Stimulated activated CD8-positive, alpha-beta memory T cell treated with anti-CD3 and anti-CD28 coated beads, Interleukin-2, amount 100 ng/mL, for 1 hour (primary cell): ENCODE measurements at places on chromosomes 4 and X.

GRCh38 chrX:71652405-71652804, 14.9 kb upstream of the LOC101059915 start:
- DNase-seq: peak; percentile 14

DNA sequence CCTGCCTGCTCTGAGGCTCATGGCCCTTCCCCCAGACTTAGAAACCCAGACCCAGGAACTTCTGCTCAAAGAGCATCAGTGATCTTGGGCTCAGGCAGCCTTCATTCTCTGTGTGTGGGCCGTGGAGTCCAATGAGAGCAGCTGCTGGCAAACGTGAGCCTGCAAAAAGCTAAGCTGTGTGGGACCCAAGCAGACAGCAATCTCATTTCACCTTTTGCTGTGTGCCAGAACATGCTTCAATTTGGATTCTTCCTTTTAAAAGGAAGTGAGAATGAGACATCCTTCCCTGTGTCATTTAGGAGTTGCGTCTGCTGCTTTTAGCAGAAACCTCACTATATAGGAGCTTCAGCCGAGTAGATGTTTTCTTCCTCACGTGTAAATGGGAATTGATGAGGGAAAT, 238.5 kb downstream of the EVC2 start:
- DNase-seq: no peak

DNA sequence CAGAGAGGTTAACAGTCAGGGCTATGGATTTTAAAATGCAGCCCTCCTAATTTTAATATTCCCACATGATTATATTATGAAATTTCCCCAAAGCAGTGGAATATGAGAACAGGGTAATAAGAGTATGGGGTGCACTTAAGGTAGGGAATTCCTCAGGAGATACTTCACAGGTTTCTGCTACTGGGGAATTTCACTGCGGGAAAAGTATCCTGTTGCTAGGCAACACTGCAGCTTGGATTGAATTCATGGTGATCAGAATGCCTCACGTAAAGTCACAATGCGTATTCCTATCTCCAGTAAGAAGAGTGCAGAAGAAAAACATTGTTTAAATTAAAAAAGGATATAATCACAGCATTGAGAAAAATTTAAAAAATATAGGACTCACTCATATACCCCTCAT, 398.1 kb upstream of the RPS6KA3 start:
- DNase-seq: no peak

- DNase-seq: no peak
Observed at GRCh38 chr4:78369679-78370078, 181.9 kb upstream of the ANXA3 start.

GRCh38 chr4:148004228-148004857, 272.5 kb downstream of the ARHGAP10 start:
- DNase-seq: no peak

- DNase-seq: no peak
Observed at GRCh38 chr4:4585012-4585670, 43.3 kb upstream of the STX18 start.

GRCh38 chr4:116489739-116490138, 595.6 kb downstream of the TRAM1L1 start:
- no peak for DNase-seq

DNA sequence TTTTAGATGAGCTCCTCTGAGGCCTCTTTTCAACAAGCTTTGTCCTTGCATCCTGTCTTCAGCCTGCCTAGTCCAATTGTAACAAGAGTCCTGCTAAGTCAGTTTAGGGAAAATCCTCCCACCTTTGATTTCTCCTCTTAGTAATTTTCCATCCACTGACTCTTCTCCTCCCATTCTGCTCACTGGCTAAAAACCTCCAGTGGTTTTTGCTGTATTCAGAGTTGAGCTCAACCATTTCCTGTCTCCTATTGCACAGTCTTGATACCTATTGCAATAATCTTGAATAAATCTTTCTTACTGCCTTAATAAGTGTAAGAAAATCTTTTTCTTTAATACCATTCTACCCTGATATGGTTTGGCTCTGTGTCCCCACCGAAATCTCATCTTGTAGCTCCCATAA, 117.8 kb upstream of the ENPP6 start:
- DNase-seq: no peak

- no peak for DNase-seq
Observed at GRCh38 chr4:42248972-42249371, 96.5 kb upstream of the BEND4 start.

DNA sequence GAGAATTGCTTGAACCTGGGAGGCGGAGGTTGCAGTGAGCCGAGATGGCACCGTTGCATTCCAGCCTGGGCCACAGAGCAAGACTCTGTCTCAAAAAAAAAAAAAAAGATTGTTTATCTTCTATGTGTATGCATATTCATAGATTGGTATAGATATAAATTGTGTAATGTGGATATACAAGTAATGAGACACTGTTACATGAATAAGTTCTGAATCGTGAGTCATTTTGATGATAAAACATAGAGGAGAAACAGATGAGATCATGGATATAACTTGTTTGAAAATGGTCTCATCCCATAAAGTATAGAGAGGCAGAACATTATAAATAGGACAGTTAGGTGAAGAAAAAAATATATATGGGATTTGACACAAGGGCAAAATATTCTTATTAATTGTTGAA, 628.0 kb downstream of the IL1RAPL1 start:
- no peak for DNase-seq

DNA sequence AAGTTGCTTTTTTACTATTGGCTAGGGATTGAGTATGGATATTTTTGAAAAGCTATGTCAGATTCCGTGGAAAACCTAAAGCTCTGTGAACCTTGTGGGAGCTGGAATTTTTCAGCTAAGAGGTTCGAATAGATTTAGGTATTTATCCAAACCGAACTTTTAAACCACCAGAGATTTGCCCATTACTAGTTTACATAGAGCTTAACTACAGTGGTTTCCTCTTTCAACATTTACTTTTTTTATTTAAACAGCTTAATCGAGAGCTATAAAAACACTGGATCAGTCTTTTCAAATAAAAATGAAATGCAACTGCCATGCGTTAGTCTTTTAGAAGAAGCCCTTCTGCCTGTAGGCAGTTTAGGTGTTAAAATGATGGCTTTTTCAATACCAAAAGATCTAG, 377.0 kb downstream of the RPA4 start:
- no peak for DNase-seq

GRCh38 chrX:153547195-153547594, 29.8 kb downstream of the ATP2B3 start:
- no peak for DNase-seq

GRCh38 chrX:40637687-40638086, 9.7 kb downstream of the CXorf38 start:
- no peak for DNase-seq

DNA sequence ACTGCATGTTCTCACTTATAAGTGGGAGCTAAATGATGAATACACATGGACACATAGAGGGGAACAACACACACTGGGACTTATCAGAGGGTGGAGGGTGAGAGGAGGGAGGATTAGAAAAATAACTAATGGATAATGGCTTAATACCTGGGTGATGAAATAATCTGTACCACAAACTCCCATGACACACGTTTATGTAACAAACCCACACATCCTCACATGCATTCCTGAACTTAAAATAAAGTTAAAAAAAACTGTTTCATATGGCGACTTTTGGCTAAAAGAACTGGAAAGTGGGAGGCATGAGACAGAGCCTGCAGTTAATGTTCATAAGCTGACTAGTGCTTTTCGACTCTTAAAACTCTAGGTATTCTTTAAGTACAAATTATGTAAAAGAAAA, 98.9 kb upstream of the NPFFR2 start:
- no peak for DNase-seq

DNA sequence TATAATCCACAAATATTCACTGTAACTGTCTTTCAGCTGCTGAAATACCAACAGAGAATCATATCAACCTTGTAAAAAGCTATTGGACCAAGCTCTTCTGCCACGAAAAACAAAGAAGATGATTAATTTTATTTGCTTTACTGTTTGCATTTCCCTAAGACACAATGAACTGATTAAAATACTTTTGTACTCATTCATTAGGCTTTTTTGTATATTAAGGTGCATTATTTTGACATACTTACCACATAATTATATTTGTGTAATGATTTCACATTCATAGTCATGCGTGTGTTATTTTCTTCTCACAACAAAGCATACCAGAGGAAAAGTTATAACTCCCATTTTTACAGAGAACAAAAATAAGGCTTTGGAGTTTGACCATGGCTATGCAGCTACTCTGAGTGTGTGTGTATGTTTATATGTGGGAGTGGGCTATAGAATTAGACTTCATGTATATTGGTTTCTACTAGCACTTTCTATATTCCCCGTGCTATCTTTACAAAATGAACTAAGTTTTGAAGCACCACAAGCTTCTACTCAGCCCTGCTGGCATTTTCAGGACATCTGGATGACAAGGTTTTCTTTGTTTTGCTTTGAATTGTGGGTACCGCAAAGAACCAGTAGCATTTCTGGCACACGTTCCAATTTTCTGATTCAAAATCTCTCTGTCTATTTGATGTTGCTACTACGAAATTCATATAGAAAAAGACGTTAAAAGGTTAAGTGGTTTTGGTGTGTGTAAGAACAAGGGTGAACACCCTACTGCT, 11.0 kb upstream of the FGF5 start:
- no peak for DNase-seq

GRCh38 chrX:39996536-39996935, 101.2 kb downstream of the BCOR start:
- no peak for DNase-seq

- no peak for DNase-seq
Observed at GRCh38 chr4:153018031-153018430, 81.9 kb downstream of the FHDC1 start.

DNA sequence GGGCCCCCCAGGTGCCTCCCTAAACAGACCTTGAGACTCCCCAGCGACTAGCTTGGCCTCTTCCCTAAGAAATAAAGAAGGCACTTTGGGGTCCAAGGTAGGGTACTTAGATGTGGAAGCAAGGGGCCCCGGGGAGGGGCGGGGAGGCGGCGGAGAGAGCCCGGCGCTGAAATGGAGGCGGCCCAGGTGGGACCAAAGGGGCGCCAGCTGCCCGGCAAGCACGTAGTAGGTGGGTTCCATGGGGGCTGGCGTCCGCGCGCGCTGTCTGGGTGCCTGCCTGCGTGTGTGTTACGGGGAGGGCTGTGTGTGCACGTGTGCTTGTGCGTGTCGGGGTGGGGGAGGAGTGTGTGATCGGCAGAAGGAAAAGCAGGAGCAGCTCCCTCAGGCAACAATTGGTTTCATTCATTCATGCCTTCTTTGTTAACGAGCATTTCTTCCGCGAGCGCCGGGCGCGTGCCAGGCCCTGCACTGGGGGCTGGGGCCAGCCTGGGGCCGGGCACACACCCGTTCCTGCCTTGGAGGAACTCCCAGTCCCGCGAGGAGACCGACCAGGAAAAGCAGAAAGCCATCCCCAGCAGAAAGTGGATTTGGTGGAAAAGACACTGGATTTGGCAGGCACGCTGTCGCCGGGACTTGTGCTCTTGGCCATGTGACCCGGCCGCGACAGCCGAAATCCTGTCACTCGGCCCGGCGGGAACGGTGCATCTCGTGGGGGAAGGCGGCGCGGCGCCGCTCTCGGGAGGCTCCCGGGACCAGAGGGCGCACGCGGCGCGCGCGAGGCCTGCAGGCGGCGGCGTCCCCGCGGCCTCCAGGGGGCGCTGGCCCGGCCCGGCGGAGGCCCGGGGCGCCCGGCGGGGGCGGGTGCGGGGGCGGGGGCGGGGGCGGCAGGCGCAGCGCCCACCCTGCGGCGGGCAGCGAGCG, 3.3 kb upstream of the DUSP9 start:
- no peak for DNase-seq

DNA sequence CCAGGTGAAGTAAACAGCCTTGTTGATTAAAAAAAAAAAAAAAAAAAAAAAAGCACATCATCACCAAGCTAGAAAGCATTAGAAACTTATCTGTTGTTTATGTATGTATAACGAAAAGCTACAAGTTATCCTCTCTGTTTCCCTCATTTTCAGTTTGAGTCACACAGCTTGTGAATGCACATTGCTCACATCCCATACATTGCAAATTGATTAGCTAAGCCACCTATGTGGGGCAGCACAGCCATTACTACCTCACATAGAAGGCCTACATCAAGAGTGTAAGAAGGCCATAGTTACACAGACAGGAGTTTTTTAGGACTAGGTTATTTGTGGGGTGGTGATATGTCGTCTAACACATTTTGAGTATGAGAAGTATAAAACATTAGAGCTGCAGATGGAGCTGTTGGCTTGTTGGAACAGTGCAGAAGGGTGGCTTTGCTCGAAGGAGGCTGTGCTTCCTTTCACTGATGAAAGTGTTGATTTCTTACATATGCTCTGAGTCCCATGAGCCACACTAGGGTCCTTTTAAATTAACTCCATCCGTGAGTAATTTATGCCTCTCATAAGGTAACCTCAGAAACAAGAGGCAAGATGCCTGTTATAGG, 431.6 kb downstream of the GABRG1 start:
- DNase-seq: no peak

DNA sequence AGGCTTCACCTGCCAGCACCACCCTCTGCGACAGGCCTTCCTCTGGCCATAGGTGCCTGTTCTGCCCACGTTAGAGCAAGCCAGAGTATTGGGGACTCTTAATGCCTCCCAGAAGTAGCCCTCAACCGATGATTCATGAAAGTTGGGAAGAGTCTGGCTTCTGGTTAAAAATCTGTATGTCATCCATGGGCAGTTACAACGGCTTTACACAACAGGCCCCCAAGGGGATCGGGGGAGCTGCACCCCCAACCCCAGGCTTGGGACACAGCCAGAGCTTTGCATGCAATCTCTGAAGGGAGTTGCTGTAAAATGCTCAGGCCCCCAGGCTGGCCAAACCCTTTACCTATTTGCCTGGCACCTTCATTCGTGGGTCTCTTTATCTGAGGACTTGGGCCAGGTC, 5.4 kb upstream of the CYTL1 start:
- DNase-seq: no peak

- DNase-seq: no peak
Observed at GRCh38 chr4:78606530-78607095, 55.0 kb downstream of the ANXA3 start.

GRCh38 chr4:93261207-93261606, 567.3 kb upstream of the ATOH1 start:
- DNase-seq: no peak

GRCh38 chr4:36256398-36256891, 12.1 kb upstream of the ARAP2 start:
- DNase-seq: no peak

- no peak for DNase-seq
Observed at GRCh38 chrX:97315939-97316338, 432.2 kb downstream of the RPA4 start.

GRCh38 chrX:18065956-18066355, 154.7 kb downstream of the BEND2 start:
- no peak for DNase-seq

GRCh38 chr4:306551-306961, 1.3 kb upstream of the ZNF732 start:
- DNase-seq: no peak

- no peak for DNase-seq
Observed at GRCh38 chr4:167893531-167893930, 198.8 kb upstream of the ANXA10 start.

DNA sequence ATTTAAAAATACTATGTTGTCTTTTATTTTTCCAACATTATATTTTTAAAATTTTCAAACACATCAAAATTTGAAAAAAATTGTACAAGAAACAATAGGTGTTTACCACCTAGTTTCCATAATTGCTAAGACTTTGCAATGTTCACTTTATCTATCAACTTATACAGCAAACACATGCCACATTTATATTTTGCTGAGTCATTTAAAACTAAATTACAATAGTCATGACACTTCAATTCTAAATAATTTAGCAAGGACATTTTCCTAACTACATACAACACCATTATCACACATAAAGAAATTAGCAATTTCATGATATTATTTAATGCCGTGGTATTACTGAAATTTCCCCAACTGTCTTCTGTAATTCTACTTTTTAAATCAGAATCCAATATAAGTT, 600.4 kb upstream of the CPXCR1 start:
- DNase-seq: no peak
